ENCODE measurements at places on chromosomes 3 and 15.

DNA sequence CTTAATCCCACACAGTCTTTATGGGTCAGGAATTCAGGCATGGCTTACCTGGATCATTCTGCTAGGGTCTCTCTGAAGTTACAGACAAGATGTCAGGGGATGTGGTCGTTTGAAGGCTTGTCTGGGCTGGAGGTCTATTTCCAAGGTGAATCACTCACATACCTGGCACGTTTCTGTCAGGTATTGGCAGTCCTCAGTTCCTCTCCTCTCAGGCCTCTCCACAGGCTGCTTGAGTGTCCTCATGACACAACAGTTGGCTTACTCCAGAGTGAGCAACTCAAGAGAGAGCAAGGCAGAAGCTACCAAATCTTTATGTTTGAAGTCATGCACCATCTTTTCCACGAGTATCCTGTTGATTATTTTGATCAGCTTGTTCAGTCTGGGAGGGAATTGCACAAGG, 43.9 kb upstream of the PARP14 start:
- DNase-seq: no peak

GRCh38 chr3:48405343-48405881, 24.5 kb downstream of the PLXNB1 start:
- no peak for DNase-seq

DNA sequence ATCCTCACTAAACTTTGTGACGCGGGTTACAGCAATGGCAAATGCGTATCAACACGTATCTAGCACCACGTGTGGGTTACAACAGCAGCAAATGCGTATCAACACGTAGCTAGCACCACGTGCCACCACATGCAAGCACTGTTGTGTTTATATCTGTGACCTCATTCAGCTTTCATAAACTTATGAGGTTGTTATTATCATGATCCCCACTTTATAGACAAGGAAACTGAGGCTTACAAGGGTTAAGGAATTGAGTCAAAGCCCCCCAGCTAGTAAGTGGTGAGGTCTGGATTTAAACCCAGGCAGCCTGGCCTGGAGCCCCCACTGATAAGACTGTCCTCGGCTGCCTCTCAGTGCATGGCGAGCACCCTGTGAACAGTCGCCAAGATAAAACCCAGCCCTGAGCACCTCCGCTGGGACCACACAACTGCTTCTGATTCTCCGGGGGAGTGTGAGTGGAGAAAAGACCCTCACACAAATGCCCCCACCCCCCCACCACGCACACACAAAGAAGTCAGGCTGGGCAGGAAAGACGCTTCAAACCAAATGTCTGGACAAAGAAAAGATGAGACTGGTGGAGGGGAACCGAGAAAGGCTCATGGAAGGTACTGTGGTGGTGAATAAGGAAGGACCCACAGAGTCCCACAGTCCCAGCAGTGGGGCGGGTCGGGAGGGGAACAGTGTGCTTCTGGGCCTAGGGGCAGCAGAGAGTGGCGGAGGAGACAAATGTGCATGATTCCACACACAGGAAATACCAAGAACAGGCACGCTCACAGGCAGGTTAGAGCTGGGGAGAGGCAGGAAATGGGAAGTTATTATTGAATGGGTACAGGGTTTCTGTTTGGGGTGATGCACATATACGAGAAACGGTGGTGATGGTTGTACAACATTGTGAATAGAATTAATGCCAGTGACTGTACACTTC, 173.4 kb downstream of the XXYLT1 start:
- DNase-seq: no peak

DNA sequence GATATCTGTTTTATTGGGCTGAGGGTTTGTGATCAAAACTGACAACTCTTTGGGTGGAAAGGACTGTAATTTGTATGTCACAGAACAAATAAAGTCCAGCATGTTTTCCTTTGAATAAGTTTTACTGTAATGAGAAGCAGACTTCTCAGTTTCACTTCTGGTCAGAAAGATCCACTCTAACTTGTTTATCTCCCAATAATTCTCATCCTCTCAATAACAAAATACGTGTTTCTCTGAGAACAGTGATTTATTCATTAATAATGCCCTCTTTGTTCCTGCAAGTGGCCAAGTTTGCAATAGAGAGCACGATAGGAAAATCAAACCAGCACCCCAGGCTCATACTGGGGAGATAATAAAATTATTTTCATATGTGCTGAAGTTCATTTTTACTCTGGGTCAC, 190.6 kb downstream of the CNTN3 start:
- DNase-seq: no peak

- DNase-seq: no peak
These were observed 278.6 kb downstream of the EDEM1 start for GRCh38 chr3:5466065-5466464.

- DNase-seq: no peak
These were observed 191.0 kb upstream of the LINGO1 start for GRCh38 chr15:77823736-77824135.

- DNase-seq: no peak
These were observed 9.2 kb upstream of the EHD4 start for GRCh38 chr15:41981371-41982132.

- no peak for DNase-seq
These were observed 1.5 kb downstream of the DIS3L start for GRCh38 chr15:66294932-66295235.

GRCh38 chr3:57169108-57169507, 4.0 kb upstream of the IL17RD start:
- no peak for DNase-seq

GRCh38 chr3:185175370-185175987, 22.6 kb upstream of the C3orf70 start:
- peak; percentile 76 for DNase-seq

DNA sequence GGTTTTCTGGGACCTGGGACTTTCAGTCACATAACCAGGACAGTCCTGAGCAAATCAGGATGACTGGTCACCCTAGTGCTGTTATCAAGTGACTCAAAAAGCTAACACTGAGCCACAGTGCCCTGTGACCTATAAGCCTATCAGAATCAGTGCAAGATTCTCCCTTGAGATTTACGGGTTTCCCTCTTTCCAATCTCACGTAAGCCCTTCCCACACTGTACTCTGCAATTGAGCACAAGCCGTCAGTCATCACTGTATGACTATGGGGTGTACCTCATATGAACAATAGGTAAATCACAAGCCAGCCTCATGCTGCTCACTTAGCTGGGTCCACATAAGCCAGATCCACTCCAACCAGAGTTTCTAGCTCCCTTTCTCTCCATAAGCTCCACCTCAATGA, 21.0 kb upstream of the CLDN18 start:
- no peak for DNase-seq

DNA sequence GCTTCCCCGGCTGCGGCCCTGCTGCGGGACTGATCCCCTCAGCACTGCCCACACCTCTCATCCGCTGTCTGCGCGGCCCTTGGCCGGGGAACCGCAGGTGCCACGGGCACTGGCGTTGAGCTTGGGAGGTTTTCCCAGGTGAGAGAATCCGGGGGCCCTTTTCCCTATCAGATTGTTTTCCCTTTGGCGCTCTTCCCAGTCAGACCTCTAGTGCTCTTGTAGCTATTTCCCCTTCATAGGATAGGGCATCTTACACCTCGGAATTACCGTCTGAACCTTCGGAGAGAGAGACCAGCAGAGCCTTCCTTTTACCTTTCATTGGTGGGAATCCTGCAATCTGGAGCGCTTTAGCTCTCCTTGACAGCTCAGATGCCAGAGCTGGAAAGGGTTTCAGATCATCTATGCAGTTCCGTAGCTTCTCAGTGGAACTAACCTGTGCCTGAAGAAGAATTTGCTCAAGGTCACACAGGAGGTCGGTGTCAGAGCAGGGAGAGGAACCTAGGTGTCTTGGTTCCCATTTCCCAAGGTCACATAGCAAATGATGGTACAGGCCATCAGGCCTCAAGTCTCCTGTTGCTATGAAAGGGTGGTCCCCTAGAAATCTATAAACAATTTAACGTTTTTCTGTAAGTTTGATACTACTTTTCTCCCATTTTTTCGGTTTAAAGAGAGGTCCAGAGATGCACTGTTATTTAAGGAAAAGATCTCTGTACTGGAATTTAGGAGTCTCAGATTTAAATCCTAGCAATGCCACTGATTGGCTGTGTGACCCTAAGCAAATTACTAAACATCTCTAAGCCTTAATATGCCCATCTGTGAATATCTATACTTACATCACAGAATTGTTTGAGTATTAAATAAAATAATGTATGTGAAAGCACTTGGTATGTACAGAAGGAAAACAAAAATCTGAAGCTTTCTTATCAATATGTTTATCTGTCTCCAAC, 916 bp downstream of the IDH3A start:
- peak; percentile 31 for DNase-seq

- no peak for DNase-seq
These were observed 76.0 kb downstream of the ZNF609 start for GRCh38 chr15:64536244-64536836.

DNA sequence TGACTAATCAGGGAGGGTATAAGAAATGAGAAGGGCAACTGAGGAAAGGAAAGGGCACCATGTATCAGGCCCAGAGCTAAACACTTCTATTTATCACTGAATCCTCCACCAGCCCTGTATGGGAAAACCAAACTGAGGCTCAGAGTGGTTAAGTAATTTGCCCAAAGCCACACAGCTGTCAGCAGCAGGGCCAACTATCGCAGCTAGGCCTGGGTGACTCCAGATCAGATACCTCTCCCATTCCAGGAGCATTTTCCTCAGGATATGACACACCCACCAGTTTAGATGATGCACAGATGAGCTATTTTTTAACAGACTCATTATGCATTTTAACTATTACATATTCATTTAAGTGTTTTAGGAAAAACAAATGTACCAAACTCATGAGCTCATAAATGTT, 14.5 kb downstream of the NUP210 start:
- no peak for DNase-seq

GRCh38 chr3:21624524-21624923, 126.5 kb downstream of the ZNF385D start:
- no peak for DNase-seq

DNA sequence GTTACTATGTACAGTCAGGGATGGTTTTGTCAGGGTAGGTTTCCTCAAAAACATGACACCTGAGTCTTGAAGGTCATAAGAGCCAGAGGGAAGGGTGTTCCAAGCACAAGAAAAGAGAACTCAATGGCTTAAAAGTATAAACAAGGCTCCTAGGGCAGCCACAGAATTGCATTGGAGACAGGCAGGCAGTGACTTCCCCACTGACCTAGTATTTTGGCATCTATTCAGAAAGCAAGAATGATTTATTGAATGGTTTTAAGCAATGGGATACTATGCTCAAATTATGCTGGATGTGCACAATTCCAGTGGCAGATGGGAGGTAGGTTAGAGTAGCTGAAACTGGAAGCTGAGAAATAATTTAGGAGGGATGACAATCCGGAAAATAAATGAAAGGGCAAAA, 54.0 kb downstream of the TSC22D2 start:
- no peak for DNase-seq

GRCh38 chr3:71416876-71417275, 166.7 kb downstream of the FOXP1 start:
- peak; percentile 49 for DNase-seq

DNA sequence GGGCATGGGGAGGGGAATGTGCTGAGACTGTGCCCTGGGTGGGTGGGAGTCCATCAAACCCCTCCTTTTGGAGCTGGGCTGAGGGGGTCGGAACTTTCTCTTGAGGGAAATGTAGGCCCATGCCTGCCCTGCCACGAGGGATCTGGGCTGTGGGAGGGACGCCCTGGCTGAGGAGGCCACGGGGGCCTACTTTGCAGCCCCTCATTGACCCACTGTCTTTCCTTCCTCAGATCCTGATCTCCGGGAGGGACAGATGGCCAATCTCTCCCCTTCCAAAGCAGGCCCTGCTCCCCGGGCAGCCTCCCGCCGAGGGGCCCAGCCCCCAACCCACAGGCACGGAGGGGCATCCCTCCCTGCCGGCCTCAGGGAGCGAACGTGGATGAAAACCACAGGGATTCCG, 25.3 kb downstream of the LOXL1 start:
- no peak for DNase-seq

DNA sequence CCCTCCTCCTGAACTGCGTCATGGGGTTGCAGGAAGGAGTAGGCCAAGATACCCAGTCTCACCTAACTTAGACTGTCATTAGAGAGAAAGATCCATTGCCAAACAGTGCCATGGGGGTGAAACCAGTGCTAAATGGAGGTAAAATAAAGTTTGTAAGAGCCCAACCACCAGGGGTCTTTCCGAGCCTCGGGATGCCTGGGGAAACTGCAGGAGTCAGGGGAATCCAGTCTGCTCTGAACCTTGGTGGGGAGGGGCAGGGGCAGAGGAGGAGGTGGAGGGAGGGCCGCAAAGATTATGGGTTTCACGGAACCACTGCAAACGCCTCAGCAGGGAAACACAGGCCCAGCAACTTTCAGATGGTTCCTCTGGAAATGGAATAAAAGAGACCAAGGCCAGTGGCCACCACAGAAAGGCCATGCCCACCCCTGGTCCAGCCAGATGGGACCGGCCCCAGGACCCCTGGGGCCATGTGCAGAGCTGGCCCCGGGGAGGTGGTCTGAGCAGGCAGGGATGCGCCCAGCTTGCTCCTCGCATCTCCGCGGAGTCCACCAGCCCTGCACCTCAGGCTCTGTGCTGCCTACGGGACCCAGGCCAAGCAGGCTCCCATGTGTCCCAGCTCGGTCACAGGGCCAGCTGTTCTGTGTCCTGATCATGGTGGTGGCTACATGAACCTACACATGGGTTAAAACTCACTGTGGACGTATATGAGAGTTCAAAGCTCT, 19.8 kb upstream of the GP9 start:
- DNase-seq: no peak

DNA sequence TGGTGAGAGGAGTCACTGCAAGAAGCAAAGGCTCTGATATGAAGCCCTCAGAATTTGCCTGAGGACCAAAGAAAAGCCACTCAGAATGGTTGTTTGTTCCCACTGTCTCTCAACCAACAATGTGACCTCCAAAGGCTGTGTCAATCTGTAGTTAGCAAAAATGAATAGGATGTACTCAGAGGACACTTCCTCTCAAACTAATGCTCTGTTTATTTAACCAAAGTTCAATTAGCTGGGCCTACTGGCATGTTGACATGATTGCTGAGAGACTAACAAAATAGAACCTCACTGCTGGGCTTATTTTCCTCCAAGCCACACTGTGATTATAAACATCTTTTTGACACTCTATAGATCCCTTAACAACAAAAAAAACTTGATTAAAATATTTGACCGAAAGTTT, 522.5 kb downstream of the OCA2 start:
- DNase-seq: no peak

All from ELF-1 (cell line).